ENCODE measurements at places on chromosomes 3 and 15.

DNA sequence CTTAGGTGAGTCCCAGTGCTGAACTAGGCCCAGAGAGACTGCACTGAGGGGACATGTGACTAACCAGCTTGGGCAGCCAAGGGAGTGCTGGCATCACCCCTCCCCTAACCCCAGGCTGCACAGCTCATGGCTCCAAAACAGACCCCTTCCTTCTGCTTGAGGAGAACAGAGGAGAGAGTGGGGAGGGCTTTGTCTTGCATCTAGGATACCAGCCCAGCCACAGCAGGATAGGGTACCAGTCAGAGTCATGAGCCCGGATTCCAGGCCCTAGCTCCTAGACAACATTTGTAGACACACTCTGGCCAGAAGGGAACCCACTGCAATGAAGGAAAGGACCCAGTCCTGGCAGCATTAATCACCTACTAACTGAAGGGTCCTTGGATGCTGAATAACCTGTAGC, 49.9 kb upstream of the PLSCR4 start:
- DNase-seq: no peak

GRCh38 chr15:68469162-68470048, 37.4 kb upstream of the ITGA11 start:
- no peak for DNase-seq

- no peak for DNase-seq
Measured at GRCh38 chr3:113825090-113825489, 13.5 kb upstream of the GRAMD1C start.

- DNase-seq: no peak
Measured at GRCh38 chr3:1092061-1092460, 763 bp upstream of the CNTN6 start.

GRCh38 chr3:117874028-117874690, 1160.5 kb downstream of the IGSF11 start:
- DNase-seq: peak; percentile 94

DNA sequence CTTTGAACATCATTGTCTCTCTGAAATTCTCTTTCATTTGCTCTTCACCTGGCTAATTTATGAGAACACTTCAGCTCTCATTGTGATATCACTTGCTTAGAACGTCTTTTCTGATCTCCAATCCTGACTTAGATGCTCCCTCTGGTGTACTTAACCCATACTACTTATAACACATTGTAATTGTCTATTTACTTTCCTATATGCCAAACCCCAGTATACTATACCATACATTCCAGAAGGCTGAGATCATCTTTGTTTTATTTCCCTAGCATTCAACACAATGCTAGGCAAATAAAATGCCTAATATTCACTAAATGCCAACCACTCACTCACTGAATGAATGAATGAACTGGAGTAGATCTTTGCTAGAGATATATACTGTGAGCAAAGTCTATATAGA, 27.0 kb upstream of the PEX5L start:
- DNase-seq: no peak

DNA sequence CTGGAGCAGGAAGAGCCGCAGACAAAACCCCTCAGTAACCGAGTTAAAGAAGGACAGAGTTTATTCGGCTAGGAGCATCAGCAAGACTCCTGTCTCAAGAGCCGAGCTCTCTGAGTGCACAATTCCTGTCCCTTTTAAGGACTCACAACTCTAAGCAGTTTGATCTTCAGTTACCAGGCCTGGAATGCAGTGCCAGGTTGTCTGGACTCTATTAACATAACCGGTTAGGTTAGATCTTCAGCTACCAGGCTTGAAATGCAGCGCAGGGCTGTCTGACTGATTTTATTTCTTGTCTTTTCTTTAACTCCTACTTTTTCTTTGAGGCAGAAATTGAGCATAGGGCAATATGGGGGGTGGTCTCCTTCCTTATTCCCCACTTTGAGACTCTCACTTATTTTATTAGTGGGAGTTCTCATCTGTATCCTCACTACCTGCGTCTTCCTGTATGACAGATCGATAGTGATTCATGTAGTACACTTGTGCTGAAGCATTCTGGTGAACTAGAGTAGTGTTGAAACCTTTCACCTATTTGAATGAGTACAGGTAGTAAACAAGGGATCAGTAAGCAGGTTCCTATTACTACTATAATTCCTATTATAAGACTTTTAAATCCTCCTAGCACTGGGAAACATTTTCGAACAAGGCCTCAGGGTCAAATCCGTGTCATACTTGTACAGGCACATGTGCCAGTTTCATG, 325.0 kb downstream of the CGGBP1 start:
- no peak for DNase-seq

- no peak for DNase-seq
Measured at GRCh38 chr3:140733623-140734022, 55.8 kb downstream of the TRIM42 start.

DNA sequence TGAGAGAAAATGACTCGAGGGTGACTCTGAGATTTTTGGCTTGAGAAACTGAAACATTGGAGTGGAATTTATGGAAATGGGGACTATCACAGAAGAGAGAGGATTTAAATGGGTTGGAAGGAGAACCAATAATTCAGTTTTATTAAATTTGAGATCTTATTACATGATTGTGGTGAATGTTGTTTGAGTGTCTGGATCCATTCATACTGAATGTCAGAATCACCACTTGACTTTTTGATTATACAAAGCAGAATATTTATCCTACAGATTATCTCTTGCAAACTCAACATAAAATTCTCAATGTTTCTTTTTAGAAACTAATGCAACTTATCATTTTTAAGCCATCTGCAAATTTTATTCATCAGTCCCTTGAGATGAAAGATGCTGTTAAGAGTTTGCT, 332.8 kb downstream of the CNTN3 start:
- DNase-seq: no peak

DNA sequence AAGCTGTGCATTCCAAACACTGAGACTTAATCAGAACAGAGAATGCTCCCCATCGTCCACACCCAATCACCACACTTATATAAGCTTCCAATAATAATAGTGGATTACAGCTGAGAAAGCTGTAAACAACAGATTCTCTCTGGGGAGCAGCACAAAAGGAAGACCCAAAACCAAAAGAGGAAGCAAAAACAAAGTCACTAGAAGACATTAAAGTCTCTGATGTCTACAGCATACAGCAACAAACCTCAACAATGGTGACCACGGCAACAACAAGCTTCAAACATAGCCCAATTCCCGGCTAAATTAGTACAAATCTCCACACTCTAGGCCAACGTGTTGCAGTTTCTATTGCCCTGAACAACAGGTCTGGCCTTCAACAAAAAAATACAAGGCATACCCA, 37.7 kb downstream of the ZDHHC23 start:
- DNase-seq: no peak

GRCh38 chr3:152322756-152323155, 54.0 kb downstream of the MBNL1 start:
- no peak for DNase-seq

GRCh38 chr15:93474728-93475127, 385.7 kb upstream of the RGMA start:
- DNase-seq: no peak

- no peak for DNase-seq
Measured at GRCh38 chr3:159779883-159780282, 208.8 kb upstream of the IL12A start.

DNA sequence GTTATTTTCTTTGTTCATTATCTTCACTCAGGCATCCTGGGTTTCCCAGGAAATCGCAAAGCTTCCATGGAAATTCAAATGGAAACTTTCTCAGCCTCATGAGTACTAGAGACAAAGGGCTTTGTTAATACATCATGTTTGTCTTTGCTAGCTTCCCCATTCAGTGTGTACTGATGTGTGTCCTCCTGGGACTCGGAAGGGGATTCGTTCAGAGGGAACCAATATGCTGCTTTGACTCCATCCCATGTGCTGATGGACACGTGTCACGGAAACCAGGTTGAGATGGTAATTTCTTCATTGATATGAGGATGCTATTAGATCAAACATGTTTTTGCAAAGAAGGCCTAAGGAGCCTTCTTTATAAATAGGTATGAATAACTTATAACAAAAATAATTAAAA, 87.0 kb upstream of the KCNAB1 start:
- DNase-seq: no peak

- no peak for DNase-seq
Measured at GRCh38 chr3:184134746-184135148, 411 bp upstream of the EIF2B5 start.

DNA sequence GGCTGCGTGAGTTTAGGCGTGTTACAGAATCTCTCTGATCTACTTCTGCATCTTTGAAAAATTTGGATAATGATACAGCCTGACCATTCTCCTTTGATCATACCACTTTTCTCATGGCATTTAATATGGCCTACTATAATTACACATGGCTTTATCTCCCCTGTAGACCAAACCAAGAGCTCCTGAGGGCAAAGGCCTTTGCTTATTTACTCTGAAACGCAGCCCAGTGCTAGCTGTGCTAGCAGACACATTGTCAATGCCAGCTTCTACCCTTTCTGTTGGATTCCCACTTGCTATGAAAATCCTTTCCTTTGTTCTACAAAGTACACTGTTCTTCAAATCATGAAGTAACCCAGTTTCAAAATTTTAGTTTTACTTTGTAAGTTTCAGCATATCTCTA, 16.5 kb upstream of the VGLL4 start:
- DNase-seq: no peak

GRCh38 chr15:80183306-80183705, 30.5 kb downstream of the FAH start:
- no peak for DNase-seq

- DNase-seq: no peak
Measured at GRCh38 chr15:75705854-75706681, 6.6 kb downstream of the CSPG4 start.

- DNase-seq: peak; percentile 13
Measured at GRCh38 chr3:153897025-153897723, 224.0 kb upstream of the ARHGEF26 start.

GRCh38 chr3:62724503-62724902, 150.7 kb downstream of the CADPS start:
- DNase-seq: no peak

DNA sequence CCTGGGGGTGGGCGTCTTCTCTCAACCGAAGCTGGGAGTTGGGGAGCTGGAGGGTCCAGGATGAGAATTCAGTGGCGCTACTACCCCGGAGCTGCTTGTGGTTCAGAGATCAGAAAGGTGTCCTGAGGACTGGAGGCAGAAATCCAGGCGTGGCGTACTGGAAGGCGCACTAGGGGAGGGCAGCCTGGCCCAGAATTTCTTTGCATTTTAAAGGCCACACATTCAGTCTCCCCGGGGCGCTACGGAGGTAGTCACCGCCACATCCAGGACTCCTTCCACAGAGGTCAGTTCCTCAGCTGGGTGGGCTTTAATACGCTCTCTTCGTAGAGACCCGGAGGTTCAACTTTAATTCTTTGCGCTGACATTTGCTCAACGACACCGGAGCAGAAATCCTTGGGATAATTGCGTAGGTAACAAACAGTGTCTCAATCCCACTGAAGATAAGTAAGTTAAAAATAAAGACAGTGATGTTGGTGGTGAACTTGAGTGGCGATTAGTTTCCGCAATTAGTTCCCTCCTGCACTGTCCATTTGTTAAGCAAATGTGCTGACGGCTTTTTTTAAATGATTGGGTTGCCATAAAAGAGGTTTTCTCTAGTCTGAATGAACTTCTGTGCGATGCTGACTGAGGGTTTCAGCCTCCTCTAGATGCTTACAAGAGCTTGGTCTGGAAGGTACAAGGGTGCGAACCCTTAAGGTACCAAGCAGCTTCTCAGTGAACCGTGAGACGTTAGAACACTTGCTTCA, 535 bp downstream of the MCTP2 start:
- no peak for DNase-seq

DNA sequence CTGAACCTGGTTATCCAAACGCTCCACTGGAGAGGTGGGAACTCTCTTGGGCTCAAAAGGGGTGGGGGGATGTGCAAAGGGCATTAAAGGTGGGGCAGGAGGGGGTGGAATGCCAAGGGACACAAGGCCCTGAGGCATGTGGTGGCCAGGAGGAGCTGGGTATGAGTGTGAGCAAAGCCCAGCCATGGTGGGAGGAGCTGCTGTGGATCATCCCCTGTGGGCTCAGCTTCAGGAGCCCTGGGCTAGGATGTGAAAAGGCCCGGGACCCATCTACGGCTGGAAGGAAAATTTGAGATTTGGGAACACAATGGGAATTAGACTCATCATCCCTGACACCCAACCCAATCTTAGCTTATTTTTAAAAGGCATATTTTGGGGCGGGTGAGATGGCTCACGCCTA, 33.3 kb downstream of the MGLL start:
- DNase-seq: no peak

- DNase-seq: no peak
Measured at GRCh38 chr3:193344486-193344885, 34.1 kb downstream of the ATP13A5 start.

DNA sequence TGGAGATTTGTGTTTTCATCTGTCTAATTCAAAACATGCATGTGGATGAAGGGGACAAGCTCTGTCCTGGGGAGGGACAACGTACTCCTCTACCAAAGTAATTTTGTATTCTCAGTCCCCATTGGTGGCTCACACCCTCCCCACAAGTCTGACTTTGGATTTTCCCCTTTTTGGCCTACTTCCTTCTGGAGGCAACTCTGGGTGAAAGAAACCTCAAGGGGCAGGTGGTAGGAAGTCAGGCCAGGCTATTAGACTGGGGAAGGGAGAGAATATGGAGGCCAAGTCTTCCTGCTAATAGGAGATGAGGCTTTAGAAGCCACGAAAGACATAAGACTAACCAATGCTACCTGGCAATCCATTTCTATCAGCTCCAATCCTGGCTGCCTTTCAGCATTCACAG, 124.9 kb upstream of the RASGRP1 start:
- no peak for DNase-seq

- DNase-seq: no peak
Measured at GRCh38 chr15:83977992-83978391, 257.6 kb upstream of the GOLGA6L4 start.

- peak; percentile 20 for DNase-seq
Measured at GRCh38 chr3:14203521-14204079, 25.0 kb downstream of the LSM3 start.

- DNase-seq: no peak
Measured at GRCh38 chr15:63457379-63457778, 47.0 kb upstream of the USP3 start.

DNA sequence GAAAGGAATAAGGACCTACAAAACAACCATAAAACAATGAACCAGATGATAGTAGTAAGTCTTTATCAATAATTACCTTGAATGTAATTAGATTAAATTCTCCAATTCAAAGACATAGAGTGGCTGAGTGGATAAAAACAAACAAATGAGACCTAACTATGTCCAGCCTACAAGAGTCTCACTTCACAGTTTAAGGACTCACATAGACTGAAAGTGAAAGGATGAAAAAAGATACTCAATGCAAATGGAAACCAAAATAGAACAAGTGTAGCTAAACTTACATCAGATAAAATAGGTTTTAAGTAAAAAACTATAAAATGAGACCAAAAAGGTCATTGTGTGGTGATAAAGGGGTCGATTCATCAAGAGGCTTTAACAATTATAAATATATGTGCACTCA, 21.9 kb upstream of the NR1I2 start:
- DNase-seq: no peak

GRCh38 chr15:70264014-70264582, 166.4 kb upstream of the TLE3 start:
- peak; percentile 97 for DNase-seq

- DNase-seq: no peak
Measured at GRCh38 chr15:89749526-89749925, 1.5 kb downstream of the MESP1 start.

Measured in NCI-H1105 (cell line).